ENCODE measurements at places on chromosomes 7 and 10.

GRCh38 chr7:74032191-74032490 is 4.2 kb downstream of the ELN start:
- DNase-seq: no peak

DNA sequence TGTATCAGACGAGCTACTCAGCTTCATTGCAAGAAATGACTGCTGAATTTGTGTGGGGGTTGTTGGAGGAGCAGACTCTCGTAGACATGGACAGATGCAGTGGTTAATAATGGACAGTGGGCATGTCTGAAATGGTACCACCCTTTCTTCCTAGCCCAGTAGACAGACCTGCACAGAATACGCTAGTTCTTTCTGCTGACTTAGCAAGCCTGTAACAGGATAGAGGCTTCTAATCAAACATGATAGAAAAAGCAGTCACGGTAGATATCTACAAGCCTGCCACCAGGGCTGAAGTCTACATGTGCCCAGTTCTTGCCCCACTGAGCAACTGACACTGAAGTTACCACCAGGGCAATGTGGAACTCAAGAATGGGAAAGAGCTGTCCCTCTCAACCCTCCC is 188.0 kb downstream of the FANK1 start:
- DNase-seq: no peak

DNA sequence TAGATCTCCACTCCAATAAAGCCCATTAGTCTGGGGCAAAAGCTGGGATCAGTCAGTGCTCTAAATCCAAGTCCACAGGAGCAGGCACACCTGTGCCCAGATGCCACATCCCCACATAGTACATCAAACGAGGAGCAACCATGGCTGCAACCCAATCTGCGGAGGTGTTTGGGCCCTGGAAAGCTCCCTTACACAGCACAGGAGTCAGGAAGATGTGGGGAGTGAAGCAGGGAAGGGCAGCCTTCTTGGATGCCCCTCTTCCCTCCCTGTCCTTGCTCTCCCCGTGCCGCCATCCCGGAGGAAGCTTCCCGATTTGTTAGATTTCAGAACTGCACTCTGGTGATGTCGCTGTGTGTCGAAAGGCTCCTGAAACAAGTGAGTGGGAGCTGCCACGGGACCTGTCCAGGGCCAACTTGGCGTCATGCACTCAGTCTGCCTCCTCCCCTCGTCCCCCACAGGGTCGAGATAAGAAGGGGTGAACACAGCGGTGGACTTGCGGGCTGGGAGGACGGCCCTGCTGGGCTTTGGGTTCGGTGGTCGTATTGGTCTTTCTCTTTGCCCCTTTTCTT is 230.6 kb upstream of the GRB10 start:
- DNase-seq: no peak

DNA sequence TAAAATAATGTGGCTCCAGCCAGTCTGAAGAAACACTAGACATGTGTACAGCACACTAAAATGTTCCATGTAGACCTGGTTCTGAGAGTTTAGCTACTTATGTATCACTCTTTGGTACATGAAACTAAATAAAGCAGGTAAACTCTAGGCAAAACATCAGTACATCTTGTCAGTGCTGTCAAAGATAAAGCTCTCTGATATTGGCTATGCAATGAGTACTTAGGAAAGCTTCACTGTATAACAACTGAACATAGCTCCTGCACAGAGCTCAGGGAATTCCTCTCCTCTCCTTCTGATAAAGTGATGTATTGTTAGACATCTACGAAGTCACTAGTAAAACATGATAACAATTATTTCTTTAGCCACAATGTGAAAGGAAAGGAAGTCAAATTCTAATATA is 3.5 kb downstream of the LRRN3 start:
- no peak for DNase-seq

GRCh38 chr7:43869867-43870240 is 537 bp upstream of the MRPS24 start:
- no peak for DNase-seq

- no peak for DNase-seq
Observed at GRCh38 chr10:102644066-102644645, at the start of gene TRIM8. Gene TRIM8, plus strand, starts transcription at chr10:102644479. Its CDS starts 139 bp downstream, at chr10:102644618.

Data from NCI-H1048 (cell line).